ENCODE measurements at places on chromosomes 16 and 17. TPM values are rescaled to one million over a fixed set of nuclear protein-coding genes. Genes with fewer than 3 reads are reported as not detected.

The CCL2 gene
- not detected for polyA plus RNA-seq

The BRICD5 gene
- polyA plus RNA-seq: 39.2 TPM

The SCNN1B gene
- polyA plus RNA-seq: not detected

The CCL23 gene
- not detected for polyA plus RNA-seq

The CTRB1 gene
- polyA plus RNA-seq: not detected

The MYH8 gene
- polyA plus RNA-seq: 3.0 TPM

The KRTAP4-5 gene
- not detected for polyA plus RNA-seq

The CRYBA1 gene
- not detected for polyA plus RNA-seq

The SLC46A1 gene
- 12.3 TPM for polyA plus RNA-seq

The CLEC10A gene
- polyA plus RNA-seq: not detected

The KCNG4 gene
- polyA plus RNA-seq: not detected

The HOXB6 gene
- polyA plus RNA-seq: not detected

The CRYM gene
- 3.8 TPM for polyA plus RNA-seq

The TBC1D24 gene
- polyA plus RNA-seq: 30.1 TPM

The PRRT2 gene
- 105 TPM for polyA plus RNA-seq

The PLA2G10 gene
- polyA plus RNA-seq: not detected

The MTMR4 gene
- polyA plus RNA-seq: 124 TPM

The FBXW10 gene
- 0.56 TPM for polyA plus RNA-seq

The MT1M gene
- polyA plus RNA-seq: not detected

The KPNA2 gene
- 86.6 TPM for polyA plus RNA-seq

The USP43 gene
- 0.46 TPM for polyA plus RNA-seq

The SPDYE4 gene
- polyA plus RNA-seq: not detected

The TK1 gene
- 1.1 TPM for polyA plus RNA-seq

The METTL23 gene
- polyA plus RNA-seq: 59.8 TPM

The CIBAR2 gene
- polyA plus RNA-seq: not detected

The DNAI2 gene
- polyA plus RNA-seq: not detected

The TBC1D3H gene
- not detected for polyA plus RNA-seq

The KSR1 gene
- 9.2 TPM for polyA plus RNA-seq

The SLC5A2 gene
- not detected for polyA plus RNA-seq

The WNT9B gene
- polyA plus RNA-seq: not detected

The GPR142 gene
- not detected for polyA plus RNA-seq

The THOC6 gene
- polyA plus RNA-seq: 23.0 TPM

The PLEKHH3 gene
- polyA plus RNA-seq: 18.4 TPM

The UMOD gene
- not detected for polyA plus RNA-seq

The PCGF2 gene
- polyA plus RNA-seq: 10.7 TPM

The SULT1A2 gene
- polyA plus RNA-seq: not detected

The USB1 gene
- 25.7 TPM for polyA plus RNA-seq

The EVPL gene
- polyA plus RNA-seq: not detected

The C17orf78 gene
- not detected for polyA plus RNA-seq

The KRTAP1-1 gene
- not detected for polyA plus RNA-seq

The PPY gene
- polyA plus RNA-seq: not detected

Measured in neural cell (in vitro differentiated cells).